ENCODE measurements at places on chromosomes 16 and 17.

- DNase-seq: no peak
These were observed 1.2 kb upstream of the ABCA3 start for GRCh38 chr16:2341456-2342447.

DNA sequence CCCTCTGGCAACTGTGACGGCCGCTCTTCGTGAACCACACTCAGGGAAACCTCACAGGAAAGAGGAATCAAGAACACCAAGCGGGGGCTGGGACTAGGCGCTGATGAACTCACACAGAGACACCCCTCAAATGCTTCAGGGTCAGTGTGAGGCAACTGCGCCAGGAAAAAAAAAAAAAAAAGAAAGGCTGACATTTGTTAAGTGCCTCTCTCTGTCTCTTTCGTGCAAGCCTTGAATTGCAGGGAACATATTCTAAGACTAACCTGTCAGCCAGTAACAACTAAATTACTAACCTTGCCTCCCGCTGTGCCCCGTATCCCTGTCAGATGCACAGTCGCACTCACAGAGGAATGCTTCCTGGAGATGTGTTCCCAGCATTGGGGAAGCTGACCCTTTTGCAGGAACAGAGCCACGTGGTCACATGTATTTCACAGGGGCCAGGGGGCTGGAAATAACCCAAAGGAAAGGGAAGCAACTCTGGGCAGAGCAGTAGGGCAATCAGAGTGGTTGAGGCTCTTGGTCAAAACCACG lies 247.8 kb downstream of the XYLT1 start:
- no peak for DNase-seq

DNA sequence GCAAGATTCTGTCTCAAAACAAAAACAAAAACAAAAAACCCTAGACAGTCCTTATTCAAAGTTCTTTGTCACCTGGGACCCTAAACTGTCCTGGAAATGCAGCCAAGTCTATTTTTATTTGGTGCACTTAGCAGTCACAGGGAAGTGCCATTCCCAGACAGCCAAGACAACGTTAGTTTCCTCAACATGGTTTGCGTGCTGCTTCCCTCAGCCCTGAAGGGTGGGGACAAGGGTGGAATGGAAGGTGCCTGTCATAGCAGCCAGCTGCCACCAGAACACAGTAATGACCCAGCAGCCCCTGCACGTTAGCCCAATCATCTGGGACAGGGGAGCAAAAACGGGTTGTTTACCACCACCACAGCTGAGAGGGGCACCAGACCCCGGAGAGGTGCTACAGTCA lies 16.9 kb downstream of the CREBBP start:
- DNase-seq: no peak

DNA sequence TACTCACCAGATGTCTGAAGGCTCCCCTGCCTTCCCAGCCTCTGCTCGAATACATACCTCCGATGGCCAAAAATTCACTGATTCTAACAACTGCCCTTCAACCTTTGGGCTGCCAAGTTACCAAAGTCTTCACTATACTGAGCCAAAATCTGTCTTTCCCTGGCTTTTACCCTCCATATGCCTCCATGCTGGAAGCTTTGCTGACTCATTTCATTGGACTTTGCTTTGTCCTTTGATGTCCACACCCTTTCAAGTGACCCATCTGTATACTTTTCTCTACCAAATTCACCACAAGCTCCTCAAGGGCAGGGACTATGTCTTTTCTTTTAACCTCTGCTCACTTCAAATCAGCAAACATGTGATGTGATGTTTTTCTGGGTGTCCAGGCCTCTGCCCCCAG lies 21.0 kb upstream of the MTMR4 start:
- peak; percentile 56 for DNase-seq

- DNase-seq: no peak
These were observed 26.6 kb downstream of the OR1D5 start for GRCh38 chr17:3036800-3037199.

- no peak for DNase-seq
These were observed 154.8 kb downstream of the VPS53 start for GRCh38 chr17:559551-560431.

DNA sequence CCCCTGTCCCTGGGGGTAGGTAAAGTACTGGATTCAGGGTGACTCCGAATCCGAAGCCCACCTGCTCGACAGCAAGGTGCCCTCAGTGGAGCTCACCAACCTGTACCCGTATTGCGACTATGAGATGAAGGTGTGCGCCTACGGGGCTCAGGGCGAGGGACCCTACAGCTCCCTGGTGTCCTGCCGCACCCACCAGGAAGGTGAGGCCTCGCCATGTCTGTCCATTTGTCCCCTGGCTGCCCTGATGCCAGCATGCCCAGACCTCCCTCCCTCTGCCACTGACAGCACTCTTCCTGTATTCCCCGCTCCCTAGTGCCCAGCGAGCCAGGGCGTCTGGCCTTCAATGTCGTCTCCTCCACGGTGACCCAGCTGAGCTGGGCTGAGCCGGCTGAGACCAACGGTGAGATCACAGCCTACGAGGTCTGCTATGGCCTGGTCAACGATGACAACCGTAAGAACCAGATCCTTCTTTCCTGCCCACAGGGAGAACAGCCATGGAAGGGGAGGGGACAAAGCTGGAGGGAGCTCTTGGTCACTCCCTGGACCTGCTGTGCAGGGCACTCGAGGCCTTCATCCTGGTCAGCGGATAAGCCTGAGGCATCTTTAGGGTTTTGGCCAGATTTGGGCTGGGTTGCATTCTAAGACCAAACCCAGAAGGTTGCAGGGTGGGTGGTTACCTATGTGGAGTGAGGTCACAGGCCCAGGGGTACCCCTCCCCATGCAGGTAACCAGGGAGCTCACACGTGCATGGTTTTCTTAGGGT lies 14.2 kb downstream of the GALK1 start:
- DNase-seq: no peak

GRCh38 chr17:47807421-47807820 lies 14.2 kb downstream of the OSBPL7 start:
- no peak for DNase-seq

DNA sequence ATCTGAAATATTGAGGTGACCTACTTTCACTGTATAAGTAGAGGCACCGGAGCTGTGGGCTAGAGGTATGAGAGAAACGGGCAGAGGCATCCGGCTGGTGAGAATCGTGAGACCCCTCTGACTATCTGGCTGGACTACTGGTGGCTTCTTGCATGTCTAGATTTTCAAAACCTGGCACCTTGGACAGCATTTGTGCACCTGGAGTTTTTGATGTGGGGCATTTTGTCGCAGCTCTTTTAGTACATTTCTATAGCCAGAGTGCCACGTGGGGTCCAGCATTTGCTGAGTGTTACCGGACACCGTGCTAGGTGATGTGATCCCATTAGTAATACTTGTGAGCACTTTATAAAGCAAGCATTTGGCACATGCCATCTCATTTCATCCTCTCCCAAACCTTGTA lies 32.6 kb upstream of the SHISA9 start:
- no peak for DNase-seq

DNA sequence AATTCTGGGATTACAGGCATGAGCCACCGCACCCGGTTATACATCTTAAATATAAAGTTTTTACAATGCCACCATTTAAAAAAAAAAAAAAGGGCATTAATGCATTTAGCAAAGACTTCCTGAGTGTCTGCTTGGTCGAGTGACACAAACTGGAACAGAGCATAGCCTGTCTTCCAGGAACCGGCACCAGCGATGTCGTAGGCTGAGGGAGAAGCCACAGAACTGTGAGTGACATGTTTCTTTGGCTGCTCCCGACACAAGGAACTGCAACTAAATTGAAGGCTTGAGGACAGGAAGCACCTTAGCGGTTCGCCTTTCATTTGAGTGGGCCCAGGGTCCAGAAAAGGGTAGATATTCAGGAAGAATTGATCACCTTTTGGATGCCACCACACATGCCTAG lies 717.8 kb downstream of the MAF start:
- DNase-seq: no peak

DNA sequence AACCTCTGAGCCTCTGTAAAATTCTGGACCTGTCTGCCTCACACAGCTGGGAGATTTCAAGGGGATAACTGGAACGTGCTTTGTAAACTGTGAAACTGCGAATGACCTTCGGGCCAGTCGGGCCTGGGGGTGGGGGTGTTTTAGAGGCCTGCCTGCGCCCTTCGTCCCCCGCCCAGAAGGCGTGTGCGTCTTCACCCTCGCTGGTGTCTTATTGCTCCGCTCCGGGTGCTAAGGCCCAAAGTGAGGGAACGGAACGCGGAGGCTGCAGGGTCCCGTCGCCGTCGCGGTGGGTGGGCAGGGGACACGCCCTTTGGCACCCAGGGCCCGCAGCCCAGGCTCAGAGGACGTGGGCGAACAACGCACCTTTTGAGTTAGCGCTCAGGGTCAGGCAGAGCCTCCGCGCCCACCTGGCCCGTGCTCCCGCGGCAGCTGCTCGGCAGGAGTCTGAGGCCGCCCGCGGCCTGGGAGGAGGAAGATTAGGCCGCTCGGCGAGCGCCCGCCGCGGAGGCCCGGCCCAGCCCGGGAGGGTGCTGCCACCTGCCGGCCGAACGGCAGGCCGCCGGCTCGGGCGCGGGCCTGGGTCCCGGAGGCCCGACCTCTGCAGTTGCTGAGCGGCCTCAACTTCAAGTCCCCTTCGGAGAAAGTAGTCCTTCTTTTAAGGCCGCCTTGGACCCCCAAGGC lies 29.7 kb downstream of the DCAKD start:
- no peak for DNase-seq

DNA sequence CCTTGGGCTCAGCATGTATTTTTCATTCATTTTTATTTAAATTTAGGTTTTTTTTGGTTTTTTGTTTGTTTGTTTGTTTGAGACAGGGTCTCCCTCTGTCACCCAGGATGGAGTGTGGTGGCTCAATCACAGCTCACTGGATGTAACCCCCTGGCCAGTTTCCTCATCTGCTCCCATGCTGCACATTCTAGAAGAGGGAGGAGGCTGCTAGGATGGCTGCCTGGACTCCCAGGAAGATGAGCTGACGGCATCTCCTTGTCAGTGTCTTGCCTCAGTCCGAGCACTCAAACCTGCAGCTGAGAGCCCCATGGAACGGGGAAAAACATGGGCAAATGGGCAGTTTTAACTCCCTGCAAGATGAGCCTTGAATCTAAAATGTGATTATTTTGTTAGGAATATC lies 7.5 kb downstream of the MEAK7 start:
- no peak for DNase-seq

DNA sequence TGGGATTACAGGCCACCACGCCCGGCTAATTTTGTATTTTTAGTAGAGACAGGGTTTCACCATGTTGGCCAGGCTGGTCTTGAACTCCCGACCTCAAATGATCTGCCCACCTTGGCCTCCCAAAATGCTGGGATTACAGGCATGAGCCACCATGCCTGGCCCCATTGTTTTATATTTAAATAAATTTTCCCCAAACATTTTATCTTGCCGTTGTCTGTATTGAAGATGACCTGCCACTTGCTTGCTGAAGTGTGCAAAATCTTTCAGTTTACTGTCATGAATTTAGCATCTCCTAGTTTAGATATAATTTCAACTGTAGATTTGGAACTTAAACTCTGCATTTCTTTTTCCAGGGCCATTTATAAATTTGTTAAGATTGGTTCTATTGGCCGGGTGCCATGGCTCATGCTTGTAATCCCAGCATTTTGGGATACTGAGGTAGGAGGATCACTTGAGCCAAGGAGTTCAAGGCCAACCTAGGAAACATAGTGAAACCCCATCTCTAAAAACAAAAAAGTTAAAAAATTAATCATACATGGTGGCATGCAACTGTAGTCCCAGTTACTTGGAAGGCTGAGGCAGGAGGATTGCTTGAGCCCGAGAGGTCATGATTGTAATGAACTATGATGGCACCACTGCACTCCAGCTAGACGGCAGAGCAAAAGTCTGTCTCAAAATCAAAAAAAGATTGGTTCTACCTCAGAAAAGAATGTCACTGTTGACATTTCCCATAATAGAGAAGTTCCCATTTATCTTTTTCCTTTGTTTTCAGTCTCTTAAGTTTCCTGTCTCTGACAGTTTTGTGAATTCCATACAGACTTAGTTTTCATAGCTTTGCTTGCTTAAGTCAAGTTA lies 84.4 kb downstream of the VMP1 start:
- no peak for DNase-seq

DNA sequence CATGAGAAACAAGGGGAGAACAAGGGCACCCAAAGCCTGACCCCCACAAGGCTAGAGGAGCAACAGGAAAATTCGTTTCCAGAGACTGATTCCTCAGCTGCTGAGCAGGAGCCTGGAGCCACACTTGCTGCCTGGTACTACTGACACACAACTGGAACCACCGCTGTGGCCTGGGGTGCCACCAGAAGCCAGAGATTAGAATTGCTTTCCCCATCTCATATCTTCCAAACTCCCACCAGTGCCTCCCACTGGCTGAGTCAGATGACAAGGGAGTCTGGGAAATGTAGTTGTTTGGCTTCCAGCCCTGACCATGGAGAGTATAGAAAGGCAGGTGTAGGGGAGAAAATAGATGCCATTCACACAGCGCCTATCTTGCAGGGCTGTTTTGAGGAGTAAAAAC lies 4.1 kb upstream of the TMEM11 start:
- DNase-seq: no peak

GRCh38 chr17:30568117-30568430 lies 90.9 kb downstream of the GOSR1 start:
- no peak for DNase-seq

DNA sequence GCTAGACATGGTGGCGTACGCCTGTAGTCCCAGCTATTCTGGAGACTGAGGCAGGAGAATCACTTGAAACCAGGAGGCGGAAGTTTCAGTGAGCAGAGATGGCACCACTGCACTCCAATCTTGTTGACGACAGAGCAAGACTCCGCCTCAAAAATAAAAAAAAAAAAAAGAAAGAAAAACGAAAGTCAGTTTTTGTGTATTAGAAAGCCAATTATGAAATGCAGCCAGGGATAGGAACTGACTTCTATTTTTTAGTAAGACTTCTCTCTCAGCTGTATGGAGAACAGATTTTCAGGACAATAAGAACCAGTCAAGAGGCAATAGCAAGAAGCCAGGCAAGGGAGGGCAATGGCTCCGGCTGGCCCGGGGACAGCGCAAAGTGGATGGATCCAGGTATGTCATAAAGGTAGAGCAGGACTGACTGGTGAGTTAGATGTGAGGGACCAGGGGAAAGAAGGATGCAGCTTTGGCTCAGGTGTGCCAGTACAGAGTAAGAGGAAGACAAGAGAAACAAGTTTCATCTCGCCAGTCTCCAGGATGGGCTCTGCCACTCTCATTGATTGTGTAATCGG lies 12.5 kb upstream of the CCL1 start:
- no peak for DNase-seq

DNA sequence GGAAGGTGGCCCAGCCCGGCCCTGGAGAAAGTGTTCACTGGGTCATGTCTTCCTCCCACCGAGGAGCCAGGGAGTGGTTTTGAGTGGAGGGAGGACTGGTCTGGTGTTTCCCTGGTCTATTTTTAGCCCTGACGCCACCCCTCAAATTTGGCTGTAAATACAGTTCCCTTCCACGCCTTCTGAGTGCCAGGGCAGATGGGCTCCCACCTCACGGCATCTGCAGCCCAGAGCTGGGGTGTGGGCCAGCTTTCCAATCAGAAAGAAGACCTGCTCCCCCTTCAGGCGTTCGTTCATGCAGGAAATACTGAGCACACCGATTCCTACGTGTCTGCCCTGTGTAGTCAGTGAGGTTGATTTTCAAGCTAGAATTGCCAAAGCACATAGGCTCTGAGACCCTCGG lies 53.7 kb downstream of the SNX20 start:
- DNase-seq: no peak

Measured in HCT116 (cell line).